Stimulated activated CD4-positive, alpha-beta T cell treated with anti-CD3 and anti-CD28 coated beads, Interleukin-1b, Interleukin-23, amount 100 ng/mL, for 24 hours (primary cell): ENCODE measurements at places on chromosomes 12 and 14.

DNA sequence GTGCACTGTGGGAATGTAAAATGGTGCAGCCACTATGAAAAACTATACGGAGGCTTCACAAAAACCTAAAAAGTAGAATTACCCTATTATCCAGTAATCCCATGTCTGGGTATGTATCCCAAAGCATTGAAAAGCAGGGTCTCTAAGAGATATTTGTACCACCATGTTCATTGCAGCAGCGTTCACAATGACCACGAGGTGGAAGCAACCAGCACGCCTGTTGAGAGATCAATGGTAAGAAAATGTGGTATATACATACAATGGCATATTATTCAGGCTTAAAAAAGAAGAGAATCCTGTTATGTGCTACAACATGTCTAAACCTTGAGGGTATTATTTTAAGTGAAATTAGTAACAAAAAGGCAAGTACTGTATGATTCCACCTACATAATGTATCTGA lies 910 bp upstream of the NOPCHAP1 start:
- no peak for DNase-seq

GRCh38 chr12:108591267-108591980 lies 6.5 kb downstream of the TMEM119 start:
- DNase-seq: no peak

DNA sequence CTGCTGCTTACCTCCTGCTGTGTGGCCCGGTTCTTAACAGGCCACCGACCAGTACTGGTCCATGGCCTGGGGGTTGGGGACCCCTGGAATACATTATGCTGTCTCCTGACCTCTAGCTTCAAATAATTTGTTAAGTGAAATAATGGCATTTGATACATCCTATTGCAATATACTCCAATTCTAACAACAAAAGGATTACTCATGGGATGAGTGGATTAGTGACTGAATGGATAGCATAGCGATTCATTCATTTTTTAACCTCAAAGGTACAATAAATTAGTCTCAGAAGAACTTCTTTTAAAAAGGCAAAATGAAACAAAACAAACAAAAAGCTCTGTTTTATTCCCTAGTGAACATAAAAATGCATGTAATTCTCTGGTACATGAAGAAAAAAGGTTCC lies 147.9 kb upstream of the PKP2 start:
- DNase-seq: no peak

GRCh38 chr14:83556746-83557453 lies 1973.0 kb upstream of the FLRT2 start:
- no peak for DNase-seq

- DNase-seq: no peak
Measured at GRCh38 chr12:12440784-12441428, 84.0 kb downstream of the BORCS5 start.

- DNase-seq: no peak
Measured at GRCh38 chr14:87142551-87143211, 850.3 kb downstream of the GALC start.

- DNase-seq: no peak
Measured at GRCh38 chr12:100857971-100858370, 63.4 kb downstream of the ANO4 start.
